ENCODE measurements at places on chromosomes 7 and 10. TPM values are rescaled to one million over a fixed set of nuclear protein-coding genes. Genes with fewer than 3 reads are reported as not detected.
A peak's percentile ranks its signal among the peaks of the same experiment; 100 is the strongest.

The LRRC17 gene
- 5.8 TPM for total RNA-seq

The PIK3CG gene
- total RNA-seq = 6.5 TPM

The LRRD1 gene
- total RNA-seq = 7.7 TPM

The WDFY4 gene
- total RNA-seq = 18.4 TPM

The AKR1C2 gene
- 8.7 TPM for total RNA-seq

The HTR7 gene
- 9.4 TPM for total RNA-seq

The TAS2R4 gene
- 8.2 TPM for total RNA-seq

The PLEKHA1 gene
- total RNA-seq = 27.6 TPM

The CD36 gene
- total RNA-seq = 19.8 TPM

DNA sequence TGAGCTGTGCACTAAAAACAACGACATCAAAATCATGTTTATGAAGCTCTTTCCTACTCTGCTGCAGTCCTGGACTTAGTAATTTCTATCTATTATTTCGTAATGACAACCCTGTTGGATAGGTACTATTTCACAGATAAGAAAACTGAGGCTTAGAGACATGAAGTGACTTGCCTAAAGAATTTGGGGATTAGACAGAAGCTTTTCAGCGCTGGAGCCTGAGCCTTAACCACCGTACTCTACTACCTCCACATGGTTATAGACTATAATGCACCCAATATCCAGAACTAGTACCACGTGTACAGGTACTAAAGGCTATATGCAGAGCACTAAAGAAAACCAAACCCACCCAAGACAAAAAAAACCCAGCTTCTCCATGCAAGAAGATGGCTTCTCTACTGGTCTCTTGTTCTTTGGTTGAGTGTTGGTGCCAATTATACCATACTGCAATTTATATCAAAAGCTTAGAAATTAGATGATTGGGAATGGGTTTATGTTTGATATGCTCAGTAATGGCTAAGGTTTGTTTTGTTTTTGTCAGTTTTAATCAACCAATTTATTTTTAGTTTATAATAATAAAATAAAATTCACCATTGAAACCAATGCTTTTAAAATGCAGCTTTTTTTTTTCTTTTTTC, 6.5 kb upstream of the SNX10 start:
- no peak for DNase-seq

GRCh38 chr10:19993714-19994315, 177.6 kb downstream of the PLXDC2 start:
- no peak for DNase-seq

- DNase-seq = no peak
Observed at GRCh38 chr10:112790030-112790429, 160.0 kb upstream of the TCF7L2 start.

GRCh38 chr7:34067005-34067778, 161.9 kb downstream of the BMPER start:
- DNase-seq = no peak

DNA sequence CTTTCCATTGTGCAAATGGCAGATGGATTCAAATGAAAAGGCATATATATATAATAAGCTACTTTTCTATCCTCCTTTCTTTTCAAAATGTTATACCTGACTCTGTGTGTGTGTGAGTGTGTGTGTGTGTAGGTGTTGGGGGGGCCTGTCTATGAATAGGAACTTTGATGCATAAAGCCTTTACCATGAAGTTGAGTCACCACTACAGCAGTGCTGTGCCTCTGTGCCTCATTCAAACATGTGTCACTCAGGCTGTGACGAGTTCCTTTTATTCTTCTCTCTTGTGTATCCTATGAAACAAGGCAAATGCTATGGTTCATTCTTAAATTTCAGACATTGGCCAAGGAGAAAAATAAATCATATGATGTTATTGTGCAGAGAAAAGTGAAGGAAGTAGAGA, 52.7 kb upstream of the DKK1 start:
- DNase-seq = no peak

GRCh38 chr10:73998623-73998928, 660 bp downstream of the VCL start:
- peak; percentile 41 for DNase-seq

- no peak for DNase-seq
Observed at GRCh38 chr7:130961128-130961601, 227.2 kb upstream of the KLF14 start.

DNA sequence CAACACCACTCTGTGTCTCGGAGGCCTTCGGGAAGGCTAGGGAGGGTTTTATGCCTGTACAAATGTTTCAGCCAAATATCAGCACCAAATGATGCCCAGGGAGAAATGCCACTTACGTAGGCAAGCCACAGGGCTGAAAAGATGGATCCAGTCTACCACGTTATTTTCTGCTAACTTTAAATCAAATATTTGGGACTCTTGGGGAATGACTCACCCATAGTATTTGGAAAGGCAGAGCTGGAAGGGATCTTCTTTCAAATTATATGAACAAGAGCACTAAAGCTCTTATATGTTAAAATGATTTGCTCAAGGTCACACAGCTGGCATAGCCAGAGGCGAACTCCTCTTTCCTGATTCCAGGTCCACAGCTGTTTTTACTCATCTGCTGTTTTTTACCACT, 591.4 kb downstream of the SORCS1 start:
- DNase-seq = no peak

GRCh38 chr10:35379226-35380137, 43.2 kb downstream of the CCNY start:
- peak; percentile 20 for DNase-seq

DNA sequence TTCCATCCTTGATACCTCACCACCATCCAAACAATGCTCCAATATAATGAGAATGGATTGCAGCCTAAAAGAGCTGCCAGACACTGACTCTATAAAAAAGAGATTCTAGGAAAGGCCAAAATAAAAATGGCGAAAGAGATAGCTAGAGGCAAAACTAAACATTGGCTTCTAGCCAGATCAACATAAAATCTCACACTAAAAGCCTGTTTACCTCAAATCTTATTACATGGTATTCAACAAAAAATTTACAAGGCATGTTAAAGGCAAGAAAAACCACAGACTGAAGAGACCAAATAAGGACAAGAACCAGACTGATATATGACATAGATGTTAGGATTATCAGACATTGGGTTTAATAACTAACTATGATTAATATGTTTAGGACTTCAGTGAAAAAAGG, 1127.0 kb downstream of the DNAJB9 start:
- DNase-seq = no peak

DNA sequence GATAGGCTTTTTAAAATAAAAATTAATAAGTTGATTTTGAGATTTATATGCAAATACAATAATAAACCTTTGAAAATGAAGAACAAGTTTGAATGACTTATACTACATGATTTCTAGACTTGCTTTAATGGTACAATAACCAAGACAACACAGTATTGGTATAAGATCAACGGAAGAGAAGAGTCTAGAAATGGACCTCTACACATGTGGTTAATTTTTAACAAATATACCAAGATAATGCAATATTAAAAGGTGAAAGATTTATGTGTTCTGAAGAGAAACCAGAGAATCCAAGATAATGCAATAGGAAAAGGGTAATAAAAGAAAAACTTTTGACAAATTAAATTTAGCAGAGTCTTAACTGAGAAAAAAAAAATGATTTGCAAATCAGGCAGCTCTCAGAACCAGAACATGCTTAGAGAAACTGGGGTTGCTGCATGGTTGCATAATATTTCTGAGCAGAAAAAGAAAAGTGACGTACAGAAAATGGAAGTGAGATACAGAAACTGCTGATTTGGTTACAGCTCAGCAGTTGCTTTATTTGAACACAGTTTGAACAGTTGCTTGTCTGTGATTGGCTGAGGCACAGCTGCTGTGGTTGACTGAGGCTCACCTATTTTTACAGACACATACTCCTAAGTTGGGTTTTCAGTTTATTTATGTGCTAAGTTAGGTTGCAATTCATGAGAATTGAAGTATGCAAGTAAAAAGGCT, 365.9 kb downstream of the CRPPA start:
- DNase-seq = no peak

- peak; percentile 51 for DNase-seq
Observed at GRCh38 chr7:151087245-151088018, 1.2 kb downstream of the AGAP3 start.

DNA sequence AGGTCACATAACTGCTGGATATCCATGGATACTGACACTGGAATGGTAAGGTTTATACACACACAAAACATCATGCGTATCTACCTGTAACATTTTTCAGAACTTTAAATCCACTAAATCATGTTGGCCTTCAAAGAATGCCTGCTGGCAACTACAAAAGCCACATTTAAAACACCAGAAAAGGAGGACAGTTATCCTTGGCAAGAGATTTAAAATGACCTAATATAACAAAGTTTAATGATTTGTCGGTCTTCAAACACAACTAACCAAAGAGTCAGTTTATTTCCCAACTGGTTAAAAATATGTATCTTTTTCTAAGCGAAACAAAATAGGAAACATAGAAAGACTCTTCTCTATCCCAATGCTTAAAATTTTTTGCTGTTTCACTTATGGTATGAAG, 24.0 kb downstream of the WAPL start:
- DNase-seq = no peak

DNA sequence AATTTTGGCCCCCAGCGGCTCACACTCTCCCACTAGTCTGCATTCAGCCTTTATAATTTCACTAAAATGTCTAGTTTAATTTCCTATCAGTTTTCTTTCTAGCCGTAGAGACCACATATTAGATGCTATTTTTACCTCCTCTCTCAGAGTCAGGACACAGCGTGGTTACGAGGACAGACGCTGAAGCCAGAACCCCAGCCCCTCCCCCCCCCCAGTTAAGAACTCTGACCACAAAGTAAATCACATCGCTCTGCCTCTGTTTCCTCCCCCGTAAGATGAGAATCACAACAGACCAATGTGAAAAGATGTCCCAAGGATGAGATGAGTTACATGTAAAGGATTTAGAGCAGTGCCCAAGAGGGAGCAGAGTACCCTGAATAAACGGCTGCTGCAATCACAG, 11.1 kb upstream of the TARP start:
- no peak for DNase-seq

All from testis (tissue), 5 donors.